Brain (organoid and tissue), 16 donors: ENCODE measurements at places on chromosomes 5 and 9.
A peak's percentile ranks its signal among the peaks of the same experiment; 100 is the strongest.

DNA sequence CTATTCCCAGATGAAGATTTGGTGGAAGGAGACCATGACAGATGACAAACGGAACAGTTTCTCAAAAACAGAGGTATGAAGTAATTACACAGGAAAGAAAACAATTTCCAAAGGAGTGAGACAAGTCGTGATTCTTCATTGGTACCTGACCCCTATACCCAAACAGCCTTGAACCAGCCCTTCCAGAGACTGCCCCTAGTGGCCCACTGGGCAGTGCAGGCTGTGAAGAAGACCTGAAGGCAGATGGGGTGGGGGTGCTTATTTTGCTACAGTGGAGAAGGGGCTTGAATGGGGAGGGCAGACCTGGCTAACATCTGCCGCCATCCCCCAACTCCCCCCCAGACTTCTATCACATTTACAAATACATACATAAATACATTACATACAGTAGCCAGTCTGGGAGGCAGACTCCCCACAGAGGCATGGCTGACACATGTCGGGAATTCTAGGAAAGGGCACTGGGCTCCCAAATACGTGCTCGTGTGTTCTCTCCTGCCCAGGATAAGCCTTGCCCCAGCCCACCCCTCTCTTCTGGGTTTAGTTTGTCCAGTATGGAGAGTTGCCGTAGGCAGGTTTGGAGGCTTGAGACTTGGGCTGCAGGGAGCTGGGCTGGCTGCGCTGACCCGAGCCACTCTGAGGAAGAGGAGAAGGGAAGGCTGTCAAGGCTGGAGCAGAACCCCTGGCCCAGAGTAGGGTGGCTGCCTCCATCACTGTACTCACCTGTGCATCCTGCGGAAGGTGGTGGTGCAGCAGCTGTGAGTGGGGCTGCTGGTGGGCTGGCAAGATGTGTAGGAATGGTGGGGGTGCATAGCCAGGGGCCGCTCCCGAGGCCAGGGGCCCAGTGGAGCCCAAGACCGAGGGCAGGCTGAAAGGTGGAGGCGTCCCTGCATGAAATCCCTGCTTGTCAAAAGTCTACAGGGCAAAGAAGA, 105.3 kb downstream of the UBE2R2 start:
- DNase-seq, result no peak

DNA sequence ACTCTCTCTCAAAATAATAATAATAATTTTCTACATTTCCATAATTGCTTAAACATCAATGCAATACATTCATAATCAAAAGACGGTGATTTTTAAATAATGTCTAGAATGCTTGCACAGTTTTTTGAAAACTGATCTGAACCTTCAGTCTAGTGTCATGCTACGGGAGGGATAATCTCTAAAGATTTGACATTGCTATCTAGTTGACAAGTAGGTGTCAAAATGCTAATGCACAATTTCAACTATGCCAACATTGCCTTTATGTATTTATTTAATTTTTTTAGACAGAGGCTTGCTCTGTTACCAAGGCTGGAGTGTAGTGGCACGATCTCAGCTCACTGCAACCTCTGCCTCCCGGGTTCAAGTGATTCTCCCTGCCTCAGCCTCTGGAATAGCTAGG, 16.0 kb upstream of the PCAT7 start:
- DNase-seq, result no peak

DNA sequence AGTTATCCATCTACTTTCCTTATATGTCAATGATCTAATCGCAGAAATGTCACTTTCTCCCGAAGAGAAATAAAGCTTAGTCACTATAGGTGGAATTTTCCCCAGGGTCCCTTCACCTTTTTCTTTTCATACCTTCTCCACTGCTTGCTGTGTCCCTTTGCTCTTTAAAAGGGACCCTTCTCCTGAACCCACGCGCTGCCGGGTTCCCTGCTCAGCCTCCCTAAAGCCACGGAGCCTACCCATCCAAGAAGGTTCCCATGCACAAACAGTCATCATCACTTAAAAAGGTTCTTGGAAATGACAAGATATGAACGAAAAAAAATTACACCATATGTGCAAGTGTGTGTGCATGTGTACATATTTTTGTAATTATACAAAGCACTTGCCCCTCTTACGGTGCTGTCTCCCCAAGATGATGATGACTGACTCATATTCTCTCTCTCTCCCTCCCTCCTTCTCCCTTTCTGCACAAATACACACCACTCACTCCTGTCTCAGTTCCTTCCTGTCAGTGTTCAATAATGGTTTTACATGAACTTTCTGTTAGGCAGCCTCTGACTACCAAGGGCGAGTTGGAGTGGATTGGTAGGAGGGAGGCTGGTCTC, 1.5 kb upstream of the PTPRD start:
- DNase-seq, result peak; percentile 52

DNA sequence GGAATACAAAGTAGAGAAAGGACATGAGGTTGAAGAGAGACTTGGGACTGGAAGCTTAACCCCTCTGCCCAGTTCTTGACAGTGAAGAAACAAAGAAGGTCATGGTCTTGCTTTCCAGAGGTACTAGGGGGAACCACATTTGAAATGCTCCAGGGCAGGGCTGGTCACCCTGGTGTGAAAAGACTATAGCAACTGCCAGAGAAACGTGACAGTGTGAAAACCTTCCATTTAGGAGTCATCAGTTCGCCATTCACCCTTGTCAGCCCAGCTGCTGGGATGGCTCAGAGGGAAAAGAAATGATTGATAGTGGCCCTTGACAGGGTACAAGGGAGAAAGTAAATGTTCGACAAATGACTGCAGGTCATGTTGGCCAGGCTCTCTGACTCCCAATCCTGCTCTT, 56.7 kb downstream of the MAT2B start:
- no peak for DNase-seq

DNA sequence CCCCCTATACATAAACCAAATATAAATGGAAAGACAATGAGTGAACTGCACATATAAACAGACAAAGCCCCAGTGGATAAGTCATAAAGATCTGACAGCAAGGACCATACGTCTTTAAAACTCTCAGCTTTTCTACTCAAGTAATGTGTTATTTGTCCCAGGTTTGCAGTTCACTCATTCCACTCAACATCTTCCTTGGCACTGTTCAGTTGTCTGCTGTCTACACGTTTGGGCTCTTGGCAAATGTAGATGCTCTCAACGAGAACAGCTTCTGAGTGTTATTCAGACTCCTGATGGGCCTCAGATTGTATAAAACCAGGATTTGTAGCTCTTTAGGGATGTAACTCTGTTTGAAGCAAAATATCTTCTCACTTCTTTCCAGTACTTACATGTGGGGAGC, 198.2 kb upstream of the SEMA6A start:
- peak; percentile 72 for DNase-seq

- no peak for DNase-seq
These were observed 7.7 kb upstream of the EXOC3 start for GRCh38 chr5:435156-435790.

GRCh38 chr5:119402555-119402954, 46.7 kb downstream of the TNFAIP8 start:
- DNase-seq, result no peak

DNA sequence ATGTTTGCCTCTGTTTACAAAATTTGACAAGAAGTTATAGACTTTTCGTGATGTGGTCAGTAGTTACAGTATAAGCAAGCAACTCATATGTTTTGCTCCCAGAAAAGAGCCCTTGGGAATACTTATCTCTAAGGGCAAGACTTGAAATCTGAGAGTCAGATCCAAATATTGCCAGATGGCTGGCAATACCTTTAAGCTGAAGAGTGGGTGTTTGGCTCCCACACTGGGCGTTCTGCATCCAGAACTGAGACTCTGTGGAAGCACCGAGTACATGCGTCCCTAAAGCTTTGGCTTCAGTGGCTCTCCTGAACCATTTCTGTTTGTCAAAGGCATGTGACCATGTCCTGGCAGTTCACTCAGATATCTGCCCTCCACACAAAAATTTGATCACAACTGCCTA, 194.1 kb downstream of the DCP2 start:
- no peak for DNase-seq

DNA sequence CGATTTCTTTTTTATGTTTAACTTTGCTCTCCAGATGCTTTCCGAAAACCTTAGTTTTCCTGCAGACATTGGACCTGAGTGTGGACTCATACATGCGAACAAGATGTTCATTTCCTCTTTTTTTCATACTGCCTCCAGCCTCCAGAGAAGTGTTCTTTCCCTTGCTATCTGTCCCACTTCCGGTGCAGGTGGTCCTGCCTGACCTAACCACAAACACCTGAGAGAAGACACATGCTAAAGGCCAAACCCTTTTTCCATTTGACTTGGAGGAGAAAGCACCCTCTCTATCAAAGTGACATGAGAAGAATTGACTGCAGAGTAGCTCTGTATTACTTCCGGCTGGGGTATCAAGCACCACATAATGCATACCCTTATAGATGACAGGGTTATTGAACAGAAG, 334.0 kb downstream of the ARHGEF28 start:
- DNase-seq, result no peak

DNA sequence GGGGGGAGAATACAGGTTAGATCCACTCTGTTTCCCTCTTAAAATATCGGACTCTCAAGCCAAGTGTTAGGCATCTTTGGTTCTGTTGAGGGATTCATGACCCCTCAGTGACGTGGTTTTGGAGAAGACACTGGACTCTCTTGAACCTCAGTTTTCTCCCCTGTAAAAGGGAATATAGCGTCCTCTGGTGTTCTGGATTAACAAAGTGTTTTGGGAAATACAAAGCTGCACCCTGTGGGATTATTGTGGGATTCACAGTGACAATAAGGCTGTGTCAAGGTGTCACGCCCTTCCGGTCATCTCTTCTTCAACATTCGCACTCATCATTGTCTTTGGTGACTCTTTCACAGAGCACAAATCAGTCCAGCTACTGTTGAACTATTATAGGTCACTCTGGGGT, 139.0 kb downstream of the IRX1 start:
- DNase-seq, result no peak

- no peak for DNase-seq
These were observed 7.6 kb downstream of the FOXE1 start for GRCh38 chr9:97860451-97861147.

DNA sequence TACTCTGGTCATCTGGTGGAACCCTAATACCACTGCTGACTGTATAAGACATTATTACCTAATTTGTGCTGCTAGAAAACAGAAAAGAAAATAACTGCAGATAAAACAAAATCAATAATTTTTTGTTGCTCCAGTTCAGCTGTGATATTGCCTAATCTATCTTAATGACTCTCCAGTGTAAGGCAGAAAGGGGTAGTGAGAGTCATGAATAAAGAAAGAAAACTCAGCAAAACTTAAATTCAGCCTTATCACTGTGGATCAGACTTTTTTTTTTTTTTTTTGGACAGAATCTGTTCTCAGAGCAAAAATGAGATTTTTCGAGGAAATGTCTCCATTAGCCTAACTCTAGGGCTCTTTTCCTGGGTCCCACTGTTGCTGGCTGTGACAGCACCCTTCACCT, 1.1 kb upstream of the DOCK2 start:
- DNase-seq, result no peak

DNA sequence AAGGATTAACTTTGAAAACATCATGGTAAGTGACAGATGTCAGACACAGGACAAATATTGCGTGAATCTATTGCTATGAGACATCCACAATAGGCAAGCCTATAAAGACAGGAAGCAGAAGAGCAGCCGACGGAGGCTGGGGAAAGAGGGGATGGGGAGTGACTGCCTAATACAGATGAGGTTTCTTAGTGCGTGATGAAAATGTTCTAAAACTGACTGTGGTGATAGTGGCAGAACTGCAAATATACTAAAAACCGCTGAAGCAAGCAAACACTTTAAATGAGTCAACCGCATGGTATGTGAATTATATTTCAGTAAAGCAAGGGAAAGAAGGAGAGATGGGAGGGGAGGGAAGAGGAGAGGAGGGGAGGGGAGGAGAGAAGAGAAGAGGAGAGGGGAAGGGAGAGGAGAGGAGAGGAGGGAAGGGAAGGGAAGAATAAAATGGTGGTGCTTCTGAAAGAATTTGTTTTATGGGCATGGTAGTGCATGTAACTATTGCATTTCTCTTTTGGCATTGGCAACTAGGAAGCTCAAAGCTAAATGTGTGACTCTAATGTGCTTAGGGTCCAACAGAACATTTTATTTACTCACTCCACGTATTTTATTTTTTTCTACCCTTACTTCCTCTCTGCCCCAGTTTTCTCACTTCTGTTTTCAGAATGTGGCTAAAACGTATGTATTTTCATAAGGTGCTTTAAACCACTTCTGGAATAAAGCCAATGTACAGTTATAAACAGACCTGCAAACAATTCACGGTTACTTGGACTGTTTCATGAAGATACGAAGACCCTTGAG, 21.3 kb downstream of the AKNA start:
- DNase-seq, result no peak
